ENCODE measurements at places on chromosomes 7 and 10.

DNA sequence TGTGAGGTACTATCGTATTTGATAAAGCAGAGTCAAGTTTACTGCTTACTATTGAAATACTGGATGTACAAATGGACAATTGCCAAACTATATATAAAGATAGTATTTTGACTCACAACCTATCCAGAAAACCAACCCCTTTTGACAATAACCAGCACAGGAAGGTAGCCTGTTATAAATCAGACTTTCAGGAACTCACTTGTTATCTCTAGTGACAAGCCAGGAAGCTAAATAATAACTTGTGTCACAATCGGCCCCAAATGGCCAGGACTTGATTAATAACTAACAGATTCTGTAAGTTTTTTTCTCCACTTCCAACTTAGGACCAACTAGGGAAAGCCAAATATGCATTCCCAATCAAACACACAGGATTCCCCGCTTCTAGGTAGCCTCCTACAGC, 38.8 kb upstream of the SLC35G1 start:
- DNase-seq: no peak

- DNase-seq: no peak
Measured at GRCh38 chr7:42233171-42233570, 3.8 kb downstream of the GLI3 start.

DNA sequence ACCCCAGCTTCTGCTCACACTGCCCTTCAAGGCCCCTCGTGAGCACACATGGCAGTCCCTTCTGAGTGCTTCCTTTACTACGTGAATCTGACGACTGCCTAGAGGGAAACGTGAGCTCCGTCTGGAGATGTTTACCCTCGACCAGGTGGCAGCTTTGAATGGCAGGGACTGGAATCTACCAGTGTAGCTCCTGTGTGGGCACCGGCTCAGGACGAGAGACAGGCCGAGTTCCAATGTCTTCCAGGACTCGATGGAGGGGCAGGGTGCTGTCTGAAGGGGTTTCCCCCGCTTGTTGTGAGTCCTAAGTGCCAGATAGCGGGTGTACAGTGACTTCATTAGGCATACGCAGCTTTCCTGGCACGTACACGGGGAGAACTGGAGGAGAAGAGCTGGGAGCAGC, 229.9 kb downstream of the ADARB2 start:
- no peak for DNase-seq

GRCh38 chr10:108785011-108785410, 1138.3 kb downstream of the XPNPEP1 start:
- DNase-seq: no peak

- no peak for DNase-seq
Measured at GRCh38 chr7:135970682-135971365, 6.3 kb downstream of the MTPN start.

GRCh38 chr7:157476201-157476600, 139.4 kb downstream of the DNAJB6 start:
- peak; percentile 82 for DNase-seq

GRCh38 chr7:22108151-22108845, 162.6 kb upstream of the CDCA7L start:
- no peak for DNase-seq

DNA sequence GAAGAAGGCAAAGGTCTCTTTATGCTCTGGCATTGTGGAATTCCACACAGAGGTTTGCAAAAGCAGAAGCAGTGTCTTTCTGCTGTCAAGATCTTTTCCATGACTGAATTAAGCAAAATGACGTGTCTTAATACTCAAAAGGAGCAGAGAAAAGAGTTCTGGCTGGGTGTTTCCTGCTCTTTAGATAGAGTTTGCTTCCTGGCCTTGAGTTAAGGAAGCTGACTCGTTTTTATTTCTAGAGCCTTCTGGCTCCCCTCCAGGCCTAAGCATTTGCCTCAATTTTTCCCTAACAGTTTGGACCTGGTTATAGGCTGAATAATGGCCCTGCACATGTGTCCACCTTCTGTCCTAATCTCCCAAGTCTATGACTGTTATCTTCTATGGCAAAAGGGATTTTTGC, 21.6 kb downstream of the TAS2R41 start:
- DNase-seq: no peak

DNA sequence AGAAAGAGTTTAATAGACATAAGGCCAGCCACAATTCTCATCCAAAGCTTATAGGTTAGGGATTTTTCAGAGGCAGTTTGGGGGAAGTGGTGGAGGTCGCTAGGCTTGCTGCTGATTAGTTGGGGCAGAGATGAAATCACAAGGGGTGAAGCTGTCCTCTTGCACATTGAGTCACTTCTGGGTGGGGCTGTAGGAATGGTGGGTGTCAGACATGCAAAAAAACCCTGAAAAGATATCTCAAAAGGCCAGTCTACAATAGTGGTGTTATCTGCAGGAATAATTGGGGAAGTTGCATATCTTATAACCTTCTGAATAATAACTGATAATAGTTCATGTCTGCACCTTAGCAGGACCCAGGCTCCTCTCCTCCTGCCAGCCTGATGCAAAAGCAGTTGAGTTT, 2.1 kb downstream of the FAM24B start:
- DNase-seq: no peak

DNA sequence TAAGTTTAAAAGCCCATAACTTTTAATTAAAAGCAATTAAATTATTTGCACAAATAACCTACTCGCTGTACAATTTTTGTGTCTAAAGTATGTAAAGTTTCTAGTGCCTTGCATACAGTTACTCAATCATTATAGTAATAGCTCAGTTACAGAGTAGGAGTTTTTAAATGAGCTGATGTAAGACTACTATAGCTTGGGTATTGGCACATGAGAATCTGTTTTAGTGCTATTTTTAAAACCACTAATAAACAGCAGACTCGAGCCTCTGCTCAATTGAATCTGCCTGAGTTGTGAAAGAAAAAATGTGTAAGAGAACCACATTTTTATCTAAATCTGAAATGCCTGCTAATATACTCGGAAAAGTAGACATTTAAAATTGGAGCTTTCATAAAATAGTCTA, 31.1 kb downstream of the CTNNA3 start:
- no peak for DNase-seq

GRCh38 chr7:140726281-140726680, 29.8 kb downstream of the NDUFB2 start:
- DNase-seq: no peak

GRCh38 chr10:126215746-126216631, 172.3 kb downstream of the ADAM12 start:
- no peak for DNase-seq

DNA sequence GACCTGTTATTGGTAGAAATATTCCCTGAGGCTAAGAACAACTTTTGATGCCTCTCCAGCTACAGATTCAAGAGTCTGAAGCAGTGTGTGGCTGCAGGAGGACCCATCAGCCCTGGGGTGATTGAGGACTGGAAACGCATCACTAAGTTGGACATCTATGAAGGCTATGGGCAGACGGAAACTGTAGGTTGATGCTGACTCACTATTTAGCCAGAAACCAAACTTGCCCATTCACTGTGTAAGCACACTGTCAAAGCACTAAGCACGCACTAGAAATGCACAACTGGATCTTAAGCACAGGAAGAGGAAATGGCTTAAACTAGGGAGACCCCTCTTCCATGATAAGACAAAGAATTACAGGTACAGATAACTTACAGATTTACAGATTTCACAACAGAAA, 20.8 kb downstream of the ACSM6 start:
- DNase-seq: no peak

DNA sequence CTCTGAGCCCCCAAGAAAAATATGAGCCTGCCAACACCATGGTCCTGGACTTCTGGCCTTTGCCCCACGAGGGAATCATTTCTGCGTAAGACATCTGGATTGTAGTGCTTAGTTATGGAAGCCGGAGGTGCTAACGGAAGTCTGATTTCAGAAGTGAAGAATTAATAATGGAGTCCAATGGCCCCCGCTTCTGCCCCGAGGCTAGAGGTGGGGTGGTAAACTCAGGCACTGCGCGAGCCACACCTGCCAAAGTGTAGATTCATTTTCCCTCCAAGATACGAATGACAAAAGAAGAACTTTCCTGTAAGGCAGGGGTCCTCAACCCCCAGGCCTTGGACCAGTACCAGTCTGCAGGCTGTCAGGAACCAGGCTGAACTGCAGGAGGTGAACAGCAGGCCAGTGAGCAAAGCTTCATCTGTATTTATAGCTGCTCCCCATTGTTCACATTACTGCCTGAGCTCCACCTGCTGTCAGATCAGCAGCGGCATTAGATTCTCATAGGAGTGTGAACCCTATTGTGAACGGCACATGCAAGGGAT, 22.3 kb downstream of the CNPY1 start:
- DNase-seq: peak; percentile 65

DNA sequence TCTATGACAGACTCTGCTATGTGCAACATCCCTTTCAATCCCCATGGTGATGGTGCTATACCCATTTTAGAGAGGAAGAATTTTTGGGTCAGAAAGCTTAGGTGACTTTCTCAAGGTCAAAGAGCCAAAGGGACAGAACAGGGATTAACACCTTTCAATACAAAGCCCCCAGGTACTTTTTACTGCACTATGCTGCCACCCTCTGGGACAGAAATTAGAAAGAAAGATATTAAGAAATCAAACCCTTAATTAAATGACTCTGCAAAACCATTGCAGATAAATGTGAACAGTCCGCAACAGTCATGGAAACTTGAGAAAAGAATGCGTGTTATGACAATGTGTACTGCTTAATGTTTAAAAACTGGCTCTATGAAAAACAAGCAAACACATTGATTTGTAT, 673.7 kb downstream of the MAGI2 start:
- no peak for DNase-seq

- DNase-seq: no peak
Measured at GRCh38 chr10:123392182-123392963, 238.2 kb downstream of the BUB3 start.

DNA sequence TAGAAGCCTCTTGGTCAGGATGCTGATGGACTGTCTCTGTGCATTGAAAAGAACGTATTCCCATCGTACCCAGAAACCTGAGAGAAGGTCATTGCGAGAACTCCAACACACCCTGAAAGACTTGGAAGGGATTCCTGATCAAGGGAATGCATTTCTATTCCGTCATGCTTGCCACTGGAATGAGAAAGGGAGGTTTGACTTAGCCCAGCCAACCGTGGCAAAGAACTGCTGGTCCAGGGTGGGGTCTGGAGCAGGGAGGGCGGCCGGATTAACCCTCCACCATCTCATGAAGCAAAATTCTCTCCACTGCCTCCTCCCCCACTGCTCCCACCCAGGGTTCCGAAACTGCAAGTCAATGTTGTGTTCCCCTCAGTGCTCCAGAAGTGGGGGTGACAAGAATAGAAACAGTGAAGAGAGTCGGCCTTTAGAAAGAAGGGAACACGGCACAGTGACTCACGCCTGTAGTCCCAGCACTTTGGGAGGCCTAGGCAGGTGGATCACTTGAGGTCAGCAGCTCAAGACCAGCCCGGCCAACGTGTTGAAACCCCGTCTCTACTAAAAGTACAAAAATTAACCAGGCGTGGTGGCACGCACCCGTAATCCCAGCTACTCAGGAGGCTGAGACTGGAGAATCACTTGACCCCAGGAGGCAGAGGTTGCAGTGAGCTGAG, 137.5 kb upstream of the MGMT start:
- no peak for DNase-seq

- no peak for DNase-seq
Measured at GRCh38 chr10:637771-638195, 51.7 kb downstream of the DIP2C start.

DNA sequence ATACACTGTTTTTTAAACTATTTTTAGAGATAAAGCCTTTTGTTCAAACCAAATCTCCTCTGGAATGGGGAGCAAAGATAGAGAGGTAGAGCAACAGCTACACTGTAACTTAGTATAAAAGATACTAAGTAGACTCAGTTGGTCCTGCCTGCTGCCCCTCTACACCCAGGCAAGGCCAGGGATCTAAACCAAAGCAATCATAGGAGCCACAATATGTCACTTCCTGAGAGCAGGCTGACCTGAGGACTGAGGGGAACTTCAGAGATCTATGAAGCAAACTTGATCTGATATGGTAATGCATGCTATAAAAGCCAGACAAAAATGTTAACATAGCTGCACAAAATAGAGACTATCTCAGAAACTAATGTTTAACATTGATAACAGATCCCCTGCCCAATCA, 7.0 kb upstream of the TRDMT1 start:
- DNase-seq: no peak

GRCh38 chr7:1931256-1931950, 261.3 kb downstream of the ELFN1 start:
- DNase-seq: no peak

- DNase-seq: no peak
Measured at GRCh38 chr7:84362360-84362759, 167.8 kb upstream of the SEMA3A start.
